Gastroesophageal sphincter (tissue), 4 donors: ENCODE measurements at places on chromosomes 16 and 17. TPM values are rescaled to one million over a fixed set of nuclear protein-coding genes. Genes with fewer than 3 reads are reported as not detected.

Gene VWA3A
- 0.35 TPM for total RNA-seq

Gene CCL8
- not detected for total RNA-seq

Gene CPHXL2
- not detected for total RNA-seq

Gene SPATA22
- 0.81 TPM for total RNA-seq

Gene SENP3
- total RNA-seq = 94.7 TPM

Gene CA5A
- not detected for total RNA-seq

Gene UTP4
- 27.9 TPM for total RNA-seq

Gene KRT28
- total RNA-seq = not detected

Gene DRC3
- total RNA-seq = 1.1 TPM

Gene AGRP
- not detected for total RNA-seq

Gene PDILT
- total RNA-seq = not detected

Gene MRTFB
- 41.3 TPM for total RNA-seq

Gene TOM1L1
- 31.6 TPM for total RNA-seq

Gene NOXO1
- 1.1 TPM for total RNA-seq

Gene RGS9
- 39.8 TPM for total RNA-seq

Gene FOXN1
- not detected for total RNA-seq

GRCh38 chr16:49458656-49459445 is 85.2 kb downstream of the C16orf78 start:
- ATAC-seq = no peak

DNA sequence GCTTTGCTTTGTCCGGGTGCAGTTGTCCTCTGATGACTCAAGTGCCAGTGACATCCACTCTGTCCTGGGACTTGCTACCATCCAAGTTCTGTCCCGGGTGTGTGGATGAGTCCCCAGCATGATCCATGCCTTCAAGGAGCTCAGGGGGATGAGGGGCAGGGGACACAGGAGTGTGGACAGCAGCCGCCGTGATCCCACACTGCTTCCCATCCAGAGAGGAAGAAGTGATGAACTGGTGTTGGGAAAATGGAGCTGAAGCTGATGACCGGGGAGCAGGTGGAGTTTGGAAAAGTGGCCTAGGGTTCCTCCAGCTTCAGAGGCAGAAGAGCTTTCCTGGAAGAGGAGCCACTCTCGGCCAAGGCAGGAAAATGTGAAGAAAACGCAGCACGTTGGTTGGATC is 249.6 kb upstream of the TNRC6C start:
- no peak for ATAC-seq

DNA sequence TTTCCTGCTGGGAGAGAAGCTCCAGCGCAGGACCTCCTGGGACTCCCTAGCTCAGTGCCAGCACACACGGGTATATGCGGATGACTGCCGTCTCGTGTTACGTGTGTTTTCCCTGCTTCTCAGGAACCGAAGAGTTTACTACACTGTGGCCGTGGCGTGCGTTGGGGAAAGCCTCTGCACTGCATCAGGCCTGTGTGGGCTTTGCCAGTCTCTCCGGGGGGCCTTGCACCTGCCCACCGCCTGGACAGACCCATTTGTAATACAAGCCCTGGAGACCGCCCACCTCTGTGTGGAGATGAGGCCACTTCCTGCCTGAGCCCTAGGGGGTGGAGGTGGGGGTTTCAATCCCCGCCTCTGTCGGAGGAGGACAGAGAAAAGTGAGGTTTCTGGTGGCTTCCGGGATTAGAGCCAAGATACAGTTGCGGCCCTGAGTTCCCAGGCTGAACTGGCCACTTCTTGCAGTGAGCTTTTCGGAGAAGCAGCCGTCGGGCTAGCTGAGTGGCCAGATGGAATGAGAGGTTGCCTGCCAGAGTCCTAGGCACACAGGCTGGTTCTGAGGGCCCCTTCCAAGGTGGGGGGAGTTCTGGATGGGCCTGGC is 43.4 kb upstream of the GSE1 start:
- no peak for ATAC-seq

GRCh38 chr17:72952641-72953315 is 139.7 kb downstream of the SLC39A11 start:
- no peak for ATAC-seq

- ATAC-seq = peak; percentile 53
Measured at GRCh38 chr17:78343187-78343542, 16.7 kb downstream of the SOCS3 start.

GRCh38 chr17:79955691-79956440 is 79.8 kb downstream of the TBC1D16 start:
- no peak for ATAC-seq

- no peak for ATAC-seq
Measured at GRCh38 chr16:53061701-53062159, 6.9 kb downstream of the CHD9 start.

GRCh38 chr16:27973678-27974077 is 89.8 kb downstream of the GSG1L start:
- ATAC-seq = no peak

DNA sequence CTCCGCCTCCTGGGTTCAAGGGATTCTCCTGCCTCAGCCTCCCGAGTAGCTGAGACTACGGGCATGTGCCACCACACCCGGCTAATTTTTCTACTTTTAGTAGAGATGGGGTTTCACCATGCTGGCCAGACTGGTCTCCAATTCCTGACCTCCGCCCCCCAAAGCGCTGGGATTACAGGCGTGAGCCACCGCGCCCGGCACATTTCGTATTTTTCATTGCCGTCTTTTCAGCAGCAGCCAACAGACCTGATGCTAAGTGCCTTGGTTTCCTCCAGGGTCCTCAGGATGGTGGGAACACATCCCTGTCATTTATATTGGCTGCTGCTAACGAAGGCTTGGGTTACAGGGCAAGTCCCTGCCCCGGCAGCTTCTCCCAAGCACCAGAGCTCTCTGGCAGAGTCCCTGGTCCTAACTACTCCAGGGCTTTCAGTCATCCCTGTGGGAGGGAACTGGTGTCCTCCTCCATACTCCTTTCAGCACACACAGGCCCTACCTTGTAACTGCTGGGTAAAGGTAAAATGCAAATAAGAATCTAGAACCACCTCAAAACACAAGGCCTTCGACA is 1.5 kb upstream of the RNF157 start:
- ATAC-seq = no peak

- ATAC-seq = peak; percentile 80
Measured at GRCh38 chr16:48444574-48444973, 59.4 kb upstream of the SIAH1 start.

DNA sequence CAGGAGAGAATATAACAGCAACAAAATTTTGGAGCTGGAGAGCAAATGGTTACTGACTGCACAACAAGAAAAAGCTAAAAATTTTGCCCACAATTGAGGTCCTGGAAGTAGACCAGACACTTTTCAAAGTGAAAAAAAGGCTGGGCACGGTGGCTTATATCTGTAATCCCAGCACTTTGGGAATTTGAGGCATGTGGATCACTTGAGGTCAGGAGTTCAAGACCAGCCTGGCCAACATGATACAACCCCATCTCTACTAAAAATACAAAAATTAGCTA is 22.9 kb downstream of the TUBD1 start:
- no peak for ATAC-seq

DNA sequence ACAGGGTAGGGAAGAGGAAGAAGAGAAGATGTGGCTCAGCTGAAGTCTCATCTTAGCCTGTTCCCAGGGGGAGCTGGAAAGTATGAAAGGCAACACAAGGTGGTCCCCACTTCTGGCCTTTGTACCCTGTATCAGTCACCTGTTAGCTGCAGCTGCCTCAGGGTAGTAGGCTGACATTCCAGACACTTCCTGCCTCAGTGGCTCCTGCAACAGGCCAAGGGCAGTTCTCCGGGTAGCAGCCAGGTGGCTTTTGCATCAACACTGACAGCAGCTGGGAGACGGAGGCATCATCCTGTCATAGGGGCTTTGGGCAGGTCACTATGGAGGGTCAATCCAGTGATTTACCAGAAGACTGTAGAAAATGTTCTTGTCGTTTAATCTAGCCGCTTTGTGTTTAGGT is 124.0 kb downstream of the RGS9 start:
- no peak for ATAC-seq

- no peak for ATAC-seq
Measured at GRCh38 chr16:27226476-27226875, 23.1 kb downstream of the KDM8 start.

DNA sequence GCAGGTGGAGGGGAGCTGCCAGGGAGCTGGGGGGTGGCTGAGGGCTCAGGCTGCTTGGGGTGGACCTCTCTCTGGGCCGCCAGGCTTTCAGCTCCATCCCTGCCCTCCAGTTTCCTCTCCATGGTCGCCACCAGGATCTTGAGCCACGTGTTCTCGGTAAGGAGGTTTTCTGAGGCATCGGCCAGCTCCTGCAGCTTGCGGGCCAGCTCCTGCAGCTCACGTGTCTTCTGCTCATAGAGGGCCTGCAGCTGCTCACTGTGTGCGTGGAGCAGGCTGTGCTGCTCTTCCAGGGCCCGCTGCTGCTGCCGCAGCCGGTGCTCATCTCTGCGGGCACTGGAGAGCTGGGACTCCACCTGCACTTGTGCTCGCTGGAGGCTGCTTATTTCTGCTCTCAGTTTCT is 11.0 kb downstream of the SNN start:
- ATAC-seq = peak; percentile 48

GRCh38 chr17:12622726-12623125 is 43.0 kb upstream of the MYOCD start:
- ATAC-seq = no peak

DNA sequence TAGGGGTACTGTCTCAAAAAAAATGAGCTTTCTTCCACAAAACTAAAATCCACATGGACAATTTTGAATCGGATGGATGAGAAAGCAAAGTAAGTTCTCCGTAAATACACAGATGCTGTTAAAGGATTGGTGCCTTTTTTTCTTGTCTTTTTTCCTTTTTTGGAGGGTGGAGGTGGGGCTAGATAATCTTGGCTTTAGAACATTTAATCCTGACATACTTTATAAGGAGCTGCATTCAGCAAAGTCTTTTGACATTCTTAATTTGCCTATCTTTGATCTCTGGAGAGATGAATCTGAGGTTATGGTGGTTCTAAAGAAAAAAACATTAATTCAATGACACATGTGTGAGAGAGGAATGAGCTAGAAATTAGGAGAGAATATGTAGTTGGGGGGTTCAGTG is 312.3 kb upstream of the KCNJ16 start:
- ATAC-seq = no peak

- peak; percentile 79 for ATAC-seq
Measured at GRCh38 chr16:89289428-89290395, 72.2 kb downstream of the ZNF778 start.

- ATAC-seq = no peak
Measured at GRCh38 chr16:88074041-88074440, 122.8 kb downstream of the BANP start.

DNA sequence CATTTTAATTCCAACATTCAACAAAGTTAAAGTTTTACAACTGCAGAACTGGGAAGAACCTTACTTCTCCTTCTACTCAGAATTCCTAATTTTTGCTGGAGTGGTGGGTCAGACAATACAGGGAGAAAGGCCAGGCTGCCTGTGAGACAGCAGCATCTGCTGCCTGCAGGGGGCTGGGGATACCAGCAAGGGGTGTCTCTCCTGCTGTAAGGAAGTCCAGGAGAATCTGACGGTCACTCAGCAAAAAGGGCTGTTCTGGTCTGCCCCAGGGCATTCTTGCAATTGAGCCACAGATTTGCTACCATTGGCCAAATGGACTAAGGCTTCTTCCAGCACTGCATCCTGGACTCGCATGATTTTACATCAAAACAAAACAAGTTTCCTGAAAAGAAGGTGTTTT is 426.6 kb upstream of the CDH11 start:
- ATAC-seq = no peak

- ATAC-seq = no peak
Measured at GRCh38 chr16:65235339-65236177, 113.7 kb upstream of the CDH11 start.

- no peak for ATAC-seq
Measured at GRCh38 chr16:88633684-88634140, 4.7 kb upstream of the IL17C start.

DNA sequence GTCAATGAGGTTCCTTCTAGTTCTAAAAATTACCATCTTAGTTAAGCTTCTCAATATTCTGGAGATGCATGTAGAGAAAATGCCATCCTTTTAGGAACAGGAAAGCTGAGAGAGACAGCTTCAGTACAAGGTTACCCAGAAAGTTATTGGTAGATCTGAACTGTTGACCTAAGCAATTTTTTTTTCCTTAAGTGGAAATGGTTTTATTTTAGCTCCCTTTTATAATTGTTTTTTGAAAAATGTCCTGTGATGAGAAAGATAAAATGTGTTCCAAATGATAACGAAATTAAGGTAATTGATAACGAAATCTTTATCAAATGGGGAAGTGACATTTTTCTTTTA is 8.2 kb downstream of the PSMD7 start:
- ATAC-seq = no peak

GRCh38 chr16:73683804-73684203 is 612.8 kb upstream of the PSMD7 start:
- no peak for ATAC-seq

DNA sequence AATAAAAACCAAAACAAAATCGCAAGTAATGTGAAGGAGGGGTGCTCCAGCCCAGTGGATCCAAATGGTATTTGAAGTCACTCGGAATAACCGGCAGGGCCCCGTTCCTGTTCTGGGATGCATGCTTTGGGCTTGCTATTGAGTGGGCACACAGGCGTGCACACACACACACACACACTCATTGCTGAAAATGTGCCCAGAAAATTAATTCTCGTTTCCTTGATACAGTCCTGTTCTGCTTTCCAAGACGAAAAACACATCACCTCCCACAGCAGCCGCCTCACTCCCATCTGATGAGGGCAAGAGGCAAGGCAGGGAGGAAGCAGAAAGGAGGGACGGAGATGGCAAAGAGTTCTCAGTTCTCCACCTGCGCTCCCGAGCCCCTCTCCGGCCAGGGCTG is 62.2 kb upstream of the SDK2 start:
- ATAC-seq = no peak

- no peak for ATAC-seq
Measured at GRCh38 chr16:74035816-74036215, 260.8 kb upstream of the PSMD7 start.

DNA sequence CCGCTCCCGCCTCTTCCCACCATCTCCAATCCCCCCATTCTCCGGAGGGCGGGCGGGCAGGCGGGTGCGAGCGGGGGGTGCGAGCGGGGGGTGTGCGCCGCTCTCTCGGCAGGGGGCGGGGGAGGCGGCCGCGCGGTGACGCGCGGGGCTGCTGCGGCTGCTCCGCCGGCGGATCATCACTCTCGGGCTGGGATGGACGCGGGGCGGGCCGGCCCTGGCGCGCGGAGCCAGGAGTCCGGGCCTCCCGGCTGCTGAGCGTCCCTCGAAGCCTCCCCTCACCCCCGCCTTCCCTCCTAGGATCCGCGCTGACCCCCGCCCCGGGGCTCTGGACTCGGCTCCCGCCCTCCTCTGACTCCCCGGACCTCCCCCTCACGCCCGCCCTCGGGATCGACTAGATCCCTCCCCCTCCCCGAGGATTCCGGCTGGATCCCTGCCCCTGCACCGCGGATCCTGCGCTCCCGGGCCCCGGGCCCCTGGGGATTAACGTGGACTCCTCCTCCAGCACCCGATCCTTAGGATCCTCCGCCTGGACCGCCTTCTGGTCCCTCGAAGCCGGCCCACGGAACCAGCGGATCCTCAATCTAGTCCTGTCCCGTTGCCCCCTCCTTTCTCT is 946 bp upstream of the TMEM256 start:
- ATAC-seq = peak; percentile 64
